NCI-H1092 treated with DMSO at 0.1 percent for 48 hours (cell line): ENCODE measurements at places on chromosomes 5 and 9.

DNA sequence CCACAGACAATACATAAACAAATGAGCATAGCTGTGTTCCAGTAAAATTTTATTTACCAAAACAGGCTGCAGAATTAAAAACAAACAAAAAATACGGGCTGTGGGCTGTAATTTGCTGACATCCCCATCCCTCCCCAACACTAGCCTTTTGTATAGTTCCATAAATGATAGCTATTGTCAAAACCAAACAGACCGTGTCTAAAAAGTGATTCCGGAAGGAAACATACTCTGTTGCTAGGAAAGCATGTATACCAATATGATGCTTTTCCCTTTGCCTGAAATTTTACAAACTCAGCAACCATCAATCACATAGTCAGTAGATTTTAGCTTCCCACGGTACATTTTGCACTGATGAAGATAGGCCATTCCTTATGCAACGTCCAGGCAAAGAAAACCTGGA, 80.0 kb downstream of the TMEM215 start:
- no peak for DNase-seq

DNA sequence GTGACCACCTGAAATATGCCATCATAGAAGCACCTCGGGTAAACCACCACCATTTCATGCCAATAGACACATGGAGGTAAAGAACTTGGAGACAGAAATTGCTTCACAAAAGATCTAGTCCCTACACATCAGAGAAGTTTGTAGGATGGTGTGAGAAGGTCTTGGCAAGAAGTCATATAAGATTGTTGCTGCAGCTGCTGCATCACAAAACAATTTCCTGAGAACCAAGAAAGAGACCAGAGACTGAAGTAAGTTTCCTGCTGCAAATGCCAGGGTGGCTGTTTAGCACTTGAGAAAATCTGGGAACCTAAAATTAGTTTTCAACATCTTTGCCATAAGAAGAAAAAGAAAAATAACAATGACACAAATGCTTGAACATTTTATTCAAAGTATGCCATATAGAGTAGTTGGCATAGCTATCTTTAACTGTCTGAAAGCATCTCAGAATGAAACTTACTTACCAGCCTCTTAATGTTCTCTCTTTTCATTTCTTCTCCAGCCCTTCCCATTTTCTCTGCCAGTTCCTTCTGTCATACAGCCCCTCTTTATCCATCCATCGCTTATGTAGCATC, 114.3 kb downstream of the KCTD16 start:
- no peak for DNase-seq

GRCh38 chr9:3922846-3923245, 377.0 kb downstream of the GLIS3 start:
- no peak for DNase-seq

DNA sequence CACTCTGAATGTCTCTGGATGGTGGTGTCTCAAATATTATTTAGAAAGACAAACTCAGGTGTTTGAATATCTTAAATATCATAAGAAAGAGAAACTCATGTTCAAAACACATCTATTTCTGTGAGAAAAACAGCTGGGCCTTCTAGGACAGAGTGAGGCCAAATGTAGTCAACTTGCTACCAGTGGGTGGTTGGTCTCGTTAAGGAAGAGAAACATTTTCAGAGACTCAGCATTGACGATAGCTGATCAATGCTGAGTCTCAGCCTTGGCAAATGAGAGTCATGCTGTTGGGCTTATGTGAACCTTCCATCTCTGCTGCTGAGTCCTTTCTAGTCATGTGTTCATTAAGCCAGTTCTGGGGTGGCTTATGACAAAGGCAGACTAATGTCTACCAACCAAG, 418.0 kb downstream of the CETN3 start:
- DNase-seq, result no peak
